Astrocyte of the cerebellum (primary cell): ENCODE measurements at places on chromosomes 11 and 22.

- no peak for DNase-seq
Observed at GRCh38 chr11:8830641-8831040, 80.3 kb upstream of the AKIP1 start.

GRCh38 chr22:49751966-49752597 lies 75.6 kb downstream of the BRD1 start:
- DNase-seq, result no peak

DNA sequence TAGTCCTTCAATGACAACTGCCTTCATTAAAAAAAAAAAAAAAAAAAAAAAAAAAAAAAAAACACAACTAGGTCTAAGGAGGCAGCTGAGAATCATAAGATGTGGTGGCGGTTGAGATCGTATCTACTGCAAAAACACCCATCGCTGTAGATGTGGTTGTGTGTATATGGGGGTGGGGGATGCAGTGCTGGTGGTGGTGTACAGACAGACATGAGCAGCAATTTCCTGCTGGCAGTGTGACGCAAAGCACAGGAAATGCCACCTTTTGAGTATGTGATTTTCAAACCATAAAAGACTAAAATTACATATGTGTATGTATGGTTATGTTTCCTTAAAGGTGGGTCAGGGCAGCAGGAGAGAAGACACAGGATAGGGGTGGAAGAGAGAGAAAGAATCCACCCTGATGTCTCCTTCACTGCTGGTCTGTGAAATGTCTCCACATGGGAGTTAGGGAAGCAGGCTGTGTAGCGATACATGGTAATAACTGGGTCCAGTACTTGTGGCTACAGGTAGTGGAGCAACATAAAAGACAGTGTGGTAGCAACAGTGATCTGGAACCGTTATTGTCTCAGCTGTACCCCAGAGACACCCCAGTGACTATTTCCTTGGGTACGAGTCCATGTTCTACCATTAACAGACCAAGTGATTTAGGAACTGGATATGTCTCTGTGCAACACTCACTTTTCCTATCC lies 57.9 kb downstream of the SYTL2 start:
- DNase-seq, result no peak

DNA sequence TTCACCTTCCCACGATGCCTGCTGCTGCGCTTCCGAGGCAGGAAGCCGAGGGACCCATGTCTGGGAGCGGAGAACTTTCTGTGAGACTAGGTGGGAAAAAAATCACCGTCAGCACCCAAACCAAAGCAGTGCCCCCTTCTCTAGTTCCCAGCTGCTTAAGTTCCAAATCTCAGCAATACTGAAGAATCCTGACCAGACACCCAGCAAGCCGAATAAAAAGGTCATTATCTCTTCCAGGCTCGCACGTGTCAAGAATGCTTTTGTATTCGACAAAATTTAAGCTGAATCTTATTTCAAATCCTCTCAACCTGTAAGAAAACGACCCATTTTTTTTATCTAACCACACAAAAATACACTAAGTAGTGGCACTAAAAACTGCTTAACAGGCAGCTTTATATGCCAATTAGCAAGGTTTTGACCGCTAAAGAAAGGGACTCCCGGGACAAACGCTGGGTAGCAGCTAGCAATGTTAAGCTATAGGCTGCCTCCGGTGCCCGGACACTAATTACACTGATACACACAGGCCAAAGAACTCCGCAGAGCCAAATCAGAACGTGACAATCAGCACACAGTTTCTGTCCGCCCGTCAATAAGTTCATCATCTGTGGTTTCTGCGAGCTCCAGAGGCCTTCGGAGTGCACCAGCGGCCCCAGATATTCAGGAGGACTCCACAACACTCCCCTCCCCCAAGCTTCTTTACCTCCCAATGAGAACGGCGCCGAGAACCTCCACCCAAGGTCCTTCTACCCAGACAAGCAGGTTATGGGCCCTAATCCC lies 728 bp downstream of the RPL3 start:
- no peak for DNase-seq

DNA sequence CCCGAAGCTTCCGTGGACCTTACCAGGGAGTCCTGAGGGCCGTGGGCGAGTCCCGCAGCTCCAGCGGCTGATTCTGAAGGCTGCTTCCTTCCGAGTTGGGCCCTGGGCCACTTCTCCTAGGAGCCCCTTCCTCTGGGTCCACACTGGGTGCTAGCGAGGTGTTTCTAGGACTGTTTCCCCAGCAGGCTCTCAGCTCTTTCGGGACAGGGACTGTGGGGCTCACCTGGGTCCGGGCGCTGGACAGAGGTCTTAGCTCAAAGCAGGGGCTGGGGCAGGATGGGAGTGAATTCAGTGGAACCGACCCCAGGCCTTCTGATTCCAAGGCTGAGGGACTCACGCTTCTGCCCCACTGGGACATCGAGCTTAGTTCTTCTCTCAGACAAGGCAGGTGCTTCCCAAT lies 29.3 kb upstream of the CSNK1E start:
- DNase-seq, result no peak

- no peak for DNase-seq
Observed at GRCh38 chr11:130129922-130130321, 29.7 kb upstream of the ST14 start.

DNA sequence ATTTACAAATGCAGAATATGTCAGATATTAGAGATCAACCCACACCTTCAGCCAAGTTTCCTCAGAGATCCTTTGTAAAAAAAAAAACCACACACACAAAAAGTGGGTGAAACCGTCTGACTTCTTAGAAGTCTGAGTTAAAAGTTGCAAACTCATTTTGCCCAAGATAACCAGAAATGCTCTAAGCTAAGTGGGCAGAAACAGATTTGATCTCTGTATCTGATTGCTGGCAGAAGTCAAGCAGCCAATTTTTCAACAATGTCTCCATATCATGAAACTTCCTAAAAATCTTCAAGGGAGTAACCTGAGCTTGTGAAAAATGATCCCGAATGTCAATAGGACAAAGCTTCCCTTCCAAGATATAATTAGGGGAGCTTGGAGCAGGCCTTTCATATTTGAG lies 28.6 kb upstream of the ATXN10 start:
- no peak for DNase-seq
